ENCODE measurements at places on chromosomes 5 and 9.
A peak's percentile ranks its signal among the peaks of the same experiment; 100 is the strongest.

GRCh38 chr9:135617991-135618411 lies 21.3 kb downstream of the GLT6D1 start:
- DNase-seq = no peak

- peak; percentile 80 for DNase-seq
Measured at GRCh38 chr9:97803167-97804058, 49.6 kb upstream of the FOXE1 start.

GRCh38 chr9:120683150-120683549 lies 31.1 kb downstream of the MEGF9 start:
- no peak for DNase-seq

- no peak for DNase-seq
Measured at GRCh38 chr5:53970475-53970874, 339.9 kb downstream of the ARL15 start.

GRCh38 chr5:138541511-138542179 lies 1.4 kb downstream of the ETF1 start:
- no peak for DNase-seq

GRCh38 chr9:2157277-2158110 lies 142.3 kb downstream of the SMARCA2 start:
- DNase-seq = peak; percentile 73

DNA sequence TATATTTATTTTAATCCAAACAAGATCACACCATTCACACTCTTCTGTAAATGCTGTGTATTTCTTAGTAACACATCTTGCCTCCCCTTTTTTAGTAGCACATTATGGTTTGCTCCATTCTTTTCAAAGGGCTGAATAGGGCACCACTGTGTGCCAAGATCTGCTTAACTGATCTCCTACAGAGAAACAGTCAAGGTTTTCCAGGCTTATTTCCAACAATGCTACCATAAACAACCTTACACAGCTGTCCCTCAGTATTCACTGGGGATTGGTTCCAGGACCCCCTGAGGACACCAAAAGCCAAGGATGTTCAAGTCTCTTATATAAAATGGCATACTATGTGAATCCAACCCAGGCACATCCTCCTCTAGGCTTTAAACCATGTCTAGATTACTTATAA lies 16.5 kb downstream of the GOLM1 start:
- no peak for DNase-seq

DNA sequence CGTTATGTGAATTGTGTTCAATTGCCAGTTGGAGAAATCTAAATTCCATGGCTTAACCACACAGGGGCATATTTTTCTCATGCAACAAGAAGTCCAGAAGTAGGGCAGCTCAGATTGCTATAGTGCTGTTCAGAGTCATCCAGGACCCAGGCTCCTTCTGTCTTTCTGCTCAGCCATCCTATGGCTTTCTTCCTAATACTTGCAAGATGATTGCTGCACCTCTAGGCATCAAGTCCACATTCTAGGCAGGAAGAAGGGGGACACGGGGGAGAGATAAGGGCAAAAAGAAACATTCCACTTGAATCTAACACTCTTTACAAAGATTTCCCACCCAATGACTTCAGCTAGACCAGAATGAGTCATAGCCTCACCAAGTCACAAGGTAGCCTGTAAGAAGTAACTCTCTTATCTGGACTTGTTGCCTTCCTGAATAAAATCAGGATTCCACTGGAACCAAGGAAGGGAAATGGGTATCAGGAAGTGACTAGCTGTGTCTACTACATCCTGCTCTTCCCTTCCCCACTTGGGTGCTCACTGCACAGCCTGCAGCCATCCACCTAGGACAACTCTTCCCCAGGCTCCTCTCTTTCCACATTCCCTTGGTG lies 5.3 kb downstream of the ERAP2 start:
- no peak for DNase-seq

DNA sequence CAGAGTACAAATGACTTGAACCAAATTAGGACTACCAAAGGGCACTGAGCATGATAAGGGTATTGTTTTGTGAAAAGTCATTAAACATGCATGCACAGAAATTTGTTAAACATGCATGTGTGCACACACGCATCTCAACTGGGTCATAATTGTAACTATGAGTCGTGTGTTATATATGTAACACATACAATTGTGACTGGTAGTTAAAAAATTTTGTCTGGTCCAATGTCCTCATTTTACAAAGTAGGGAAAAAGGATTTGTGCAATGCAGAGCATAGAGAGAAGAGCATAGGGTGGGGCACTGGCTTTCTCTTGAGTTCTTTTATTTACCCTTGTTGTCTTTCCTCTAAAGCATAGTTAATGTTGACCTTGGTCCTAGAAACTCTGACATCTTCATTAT lies 19.3 kb upstream of the IGFBPL1 start:
- no peak for DNase-seq

GRCh38 chr9:75429531-75430475 lies 341.5 kb downstream of the OSTF1 start:
- DNase-seq = no peak

GRCh38 chr5:146878476-146879172 lies at the start of gene PPP2R2B:
Gene PPP2R2B (minus strand): TSS chr5:146878757.
- peak; percentile 71 for DNase-seq

- DNase-seq = no peak
Measured at GRCh38 chr5:59356813-59357380, 536.6 kb downstream of the PDE4D start.

DNA sequence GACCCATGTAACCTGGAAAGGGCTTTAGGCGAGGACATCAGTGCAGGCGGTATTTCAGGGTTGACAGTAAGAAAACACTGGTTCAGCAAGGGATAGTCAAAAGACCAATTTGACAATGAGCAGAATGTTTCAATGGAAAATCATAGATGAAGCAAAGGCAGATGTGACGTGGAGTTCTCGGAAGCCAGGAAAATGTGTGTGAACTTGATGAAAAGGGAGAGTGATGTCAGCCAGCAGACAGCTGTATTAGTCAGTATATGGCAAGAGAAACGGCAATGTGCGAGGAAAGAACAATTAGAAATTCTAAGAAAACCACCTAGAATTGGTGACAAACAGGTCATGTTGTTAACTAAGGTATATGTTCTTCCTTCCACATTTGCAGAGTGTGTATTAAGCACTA lies 503.9 kb upstream of the DAB2 start:
- no peak for DNase-seq
